Activated gamma-delta T cell treated with Interleukin-2 at 50 U/mL for 16 hours (primary cell): ENCODE measurements at places on chromosomes 11 and 22.

DNA sequence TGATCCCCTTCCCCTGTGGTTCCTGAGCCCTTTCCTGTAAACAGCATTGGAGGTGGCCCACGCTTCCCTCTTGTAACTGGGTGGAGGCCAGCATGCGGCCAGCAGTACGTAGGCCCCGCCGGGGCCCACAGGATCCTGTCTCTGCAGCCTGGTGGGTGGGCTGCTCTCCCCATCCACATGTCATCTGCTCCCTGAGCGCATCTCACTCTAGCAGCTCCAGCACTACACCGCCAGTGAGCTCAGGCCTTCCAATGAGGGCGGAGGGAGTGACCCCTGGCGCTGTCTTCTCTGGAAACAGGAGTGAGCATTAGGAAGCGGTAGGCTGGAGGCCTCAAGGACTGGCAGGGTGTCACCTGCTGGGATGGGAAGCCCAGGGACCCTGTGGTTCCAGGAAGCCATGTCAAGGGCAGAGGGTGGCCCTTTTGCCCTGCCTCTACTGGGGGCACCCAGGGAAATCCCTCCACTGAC lies 363.9 kb downstream of the TBC1D22A start:
- DNase-seq: no peak

- DNase-seq: no peak
Measured at GRCh38 chr11:76686261-76687079, 15.9 kb upstream of the LRRC32 start.

- DNase-seq: no peak
Measured at GRCh38 chr11:132057266-132057665, 686.9 kb downstream of the NTM start.

GRCh38 chr11:70331901-70332300 lies 61.4 kb downstream of the PPFIA1 start:
- no peak for DNase-seq

GRCh38 chr11:131137046-131137445 lies 220.8 kb upstream of the SNX19 start:
- DNase-seq: no peak

- DNase-seq: no peak
Measured at GRCh38 chr11:111513240-111513605, 1.0 kb upstream of the BTG4 start.

- DNase-seq: no peak
Measured at GRCh38 chr22:24445481-24446259, 18.3 kb downstream of the ADORA2A start.

- no peak for DNase-seq
Measured at GRCh38 chr22:37167981-37168647, 18.4 kb upstream of the IL2RB start.

- no peak for DNase-seq
Measured at GRCh38 chr22:50434849-50435248, 40.0 kb downstream of the SBF1 start.

GRCh38 chr22:25880524-25880923 lies 138.5 kb downstream of the MYO18B start:
- no peak for DNase-seq

DNA sequence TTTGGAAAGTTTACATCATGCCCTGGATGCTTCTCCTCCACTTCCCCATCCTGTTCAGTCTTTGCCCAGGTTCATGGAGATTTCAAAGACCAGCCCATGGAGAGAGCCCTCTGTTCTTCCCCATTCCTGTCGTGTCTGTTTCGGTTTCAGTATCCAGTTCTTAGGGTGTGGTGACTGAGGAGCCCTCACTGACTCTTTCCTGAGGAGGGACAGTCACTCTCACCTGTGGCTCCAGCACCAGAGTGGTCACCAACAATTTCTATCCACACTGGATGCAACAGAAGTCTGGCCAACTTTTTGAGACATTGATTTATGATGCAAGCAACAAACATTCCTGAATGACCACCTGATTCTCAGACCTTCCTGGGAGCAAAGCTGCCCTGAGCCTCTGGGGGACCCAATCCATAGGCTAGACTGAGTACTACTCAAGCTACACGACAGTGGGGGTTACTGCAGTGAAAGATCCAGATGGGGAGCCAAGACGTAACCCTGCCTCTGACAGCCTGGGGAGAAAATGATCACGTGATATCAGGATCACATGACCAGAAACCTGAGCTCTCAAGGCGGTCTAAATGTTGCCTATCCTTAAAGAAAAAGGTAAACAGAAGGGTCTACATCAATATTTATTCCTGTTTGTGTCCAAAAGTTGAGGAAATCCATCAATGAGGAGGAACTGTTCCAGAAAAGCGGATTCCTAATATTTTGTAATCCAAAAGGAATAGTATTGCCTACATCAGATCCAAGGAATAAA lies 76.2 kb upstream of the VPREB1 start:
- no peak for DNase-seq

DNA sequence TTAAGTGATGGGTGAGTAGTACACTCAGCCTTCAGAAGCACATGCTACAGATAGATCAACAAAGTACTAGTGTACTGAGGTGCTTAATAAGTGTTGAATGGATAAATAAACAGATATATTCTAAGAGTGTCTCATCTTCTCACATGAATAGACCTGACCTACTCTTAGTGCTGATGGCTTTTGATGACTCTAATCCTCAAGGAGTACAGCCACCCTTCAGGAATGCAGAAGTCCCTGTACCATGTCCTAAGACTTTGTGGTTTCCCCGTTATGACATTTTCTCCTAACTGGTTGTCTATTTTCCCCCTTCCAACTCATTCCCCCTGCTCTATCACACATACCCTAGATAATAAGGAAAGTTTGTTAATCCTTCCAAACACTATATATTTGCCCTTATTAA lies 61.6 kb downstream of the C11orf65 start:
- DNase-seq: no peak

DNA sequence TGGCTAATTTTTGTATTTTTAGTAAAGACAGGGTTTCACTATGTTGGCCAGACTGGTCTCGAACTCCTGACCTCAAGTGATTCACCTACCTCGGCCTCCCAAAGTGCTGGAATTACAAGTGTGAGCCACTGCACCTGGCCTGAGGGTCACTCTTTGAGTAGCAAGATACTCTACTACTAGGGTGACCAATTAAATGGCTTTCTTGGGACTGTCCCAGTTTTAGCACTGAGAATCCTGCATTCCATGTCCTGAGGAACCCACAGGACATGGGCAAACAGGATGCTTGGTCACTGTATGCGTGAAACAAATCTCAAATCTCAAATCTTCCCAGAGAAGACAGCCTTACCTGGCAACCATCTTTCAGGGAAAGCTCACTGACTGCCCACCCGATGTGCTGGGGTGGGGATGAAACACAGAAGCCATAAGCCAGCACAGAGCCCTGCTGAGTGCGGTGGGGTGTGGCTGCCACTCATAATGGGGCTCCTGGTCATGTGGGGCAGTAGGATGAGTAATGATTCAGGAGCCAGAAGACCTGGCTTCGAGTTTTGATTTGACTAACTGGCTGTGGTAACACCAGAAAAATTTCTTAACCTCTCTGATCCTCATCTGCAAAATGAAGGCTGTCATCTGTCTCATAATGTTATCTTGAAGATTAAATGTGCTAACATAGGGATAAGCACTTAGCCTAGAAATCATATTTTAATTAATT lies 11.5 kb downstream of the CLMP start:
- no peak for DNase-seq

DNA sequence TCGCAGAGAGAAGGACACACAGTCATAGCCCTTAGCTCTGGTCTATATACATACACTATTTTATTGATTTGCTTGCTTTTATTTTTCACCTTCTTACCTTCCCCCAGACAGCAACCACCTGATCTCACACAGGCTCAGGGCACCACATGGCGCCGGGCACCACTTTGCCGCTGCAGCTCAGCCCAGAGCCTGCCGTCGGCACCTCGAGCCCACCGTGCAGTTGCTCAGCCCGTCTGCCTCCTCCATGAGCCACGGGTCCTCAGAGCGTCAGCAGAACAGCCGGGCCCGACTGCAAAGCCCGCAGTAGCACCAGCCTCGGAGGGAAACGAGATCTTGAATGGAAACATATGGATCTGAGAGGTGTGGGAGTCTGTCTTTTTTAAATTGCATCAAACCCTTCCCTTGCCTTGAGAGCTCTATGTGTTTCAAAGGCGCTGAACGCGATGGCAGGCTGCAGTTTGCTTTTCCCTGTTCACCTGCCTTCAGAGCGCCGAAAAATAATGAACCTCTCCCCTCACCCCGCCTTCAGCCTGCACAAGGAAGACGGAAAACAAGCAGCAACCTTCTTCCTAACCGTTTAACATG lies 505.4 kb downstream of the MN1 start:
- no peak for DNase-seq

DNA sequence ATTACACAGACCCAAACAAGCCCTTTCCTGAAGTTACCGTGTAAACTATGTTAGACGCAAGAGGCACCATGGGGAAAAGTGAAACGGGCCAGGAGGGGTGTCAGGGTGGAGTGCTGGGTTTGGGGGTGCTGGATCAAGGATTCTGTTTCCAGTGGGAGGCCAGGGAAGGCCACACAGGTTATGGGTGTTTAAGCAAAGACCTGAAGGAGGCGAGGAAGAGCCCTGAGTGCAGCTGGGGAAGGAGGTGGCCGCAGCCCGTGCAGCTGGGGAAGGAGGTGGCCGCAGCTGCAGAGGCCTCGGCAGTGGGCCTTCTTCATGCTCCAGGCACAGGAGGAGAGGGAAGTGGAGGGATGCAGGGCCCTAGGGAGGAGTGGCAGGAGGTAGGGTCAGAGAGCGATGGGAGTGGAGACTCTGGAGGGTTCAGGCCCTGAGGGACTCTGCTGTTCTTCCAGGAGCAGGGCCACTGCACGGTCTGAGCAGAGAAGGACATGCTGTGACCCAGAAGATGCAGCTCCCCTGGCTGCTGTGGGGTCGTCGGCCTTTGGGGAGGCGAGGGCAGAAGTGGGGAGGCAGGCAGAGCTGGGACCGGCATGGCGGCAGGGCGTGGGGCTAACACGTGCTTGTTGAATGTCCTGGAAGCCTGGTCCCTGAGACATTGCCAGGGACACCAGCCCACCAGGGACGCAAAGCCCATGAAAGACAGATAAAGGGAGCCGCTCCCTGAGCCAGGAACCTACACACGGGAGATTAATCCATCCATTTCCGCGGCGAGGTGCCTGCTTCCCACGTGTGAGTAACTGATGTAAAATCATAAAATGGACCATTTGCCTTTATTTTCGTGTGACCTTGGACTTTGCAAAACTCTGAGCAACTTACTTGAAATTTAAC lies 1049.1 kb downstream of the BRD1 start:
- DNase-seq: no peak

DNA sequence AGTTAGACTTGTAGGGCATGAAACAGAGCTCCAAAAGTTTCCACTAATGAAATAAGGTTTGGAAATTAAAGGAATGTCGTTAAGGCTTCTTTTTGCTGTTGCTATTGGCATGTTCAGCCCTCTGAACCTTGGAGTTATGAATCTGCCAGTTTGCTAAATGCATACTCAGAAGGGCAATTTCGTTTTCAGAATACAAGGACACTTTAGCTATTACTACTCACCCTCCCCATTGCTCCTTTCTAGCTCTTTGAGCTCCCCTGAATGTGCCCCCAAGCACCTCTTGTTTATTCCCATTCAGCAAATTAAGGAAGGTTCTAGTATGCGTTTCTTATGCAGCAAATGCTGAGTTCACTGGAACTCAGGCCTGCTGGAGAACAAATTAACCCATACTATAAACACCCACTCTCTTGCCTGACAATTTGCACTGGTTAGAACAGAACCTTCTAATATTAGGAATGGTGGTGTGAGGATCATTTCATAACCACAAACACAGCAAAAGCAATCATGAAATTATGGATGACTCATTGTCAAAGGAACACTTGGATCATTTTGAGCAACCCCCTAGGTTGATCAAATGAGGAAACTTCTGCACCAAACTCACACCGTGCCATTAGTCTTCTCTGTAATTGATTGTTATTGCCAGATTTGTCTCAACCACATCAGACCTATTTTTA lies 26.2 kb upstream of the LIN7C start:
- no peak for DNase-seq

- peak; percentile 60 for DNase-seq
Measured at GRCh38 chr22:36331912-36332622, 55.7 kb downstream of the MYH9 start.

DNA sequence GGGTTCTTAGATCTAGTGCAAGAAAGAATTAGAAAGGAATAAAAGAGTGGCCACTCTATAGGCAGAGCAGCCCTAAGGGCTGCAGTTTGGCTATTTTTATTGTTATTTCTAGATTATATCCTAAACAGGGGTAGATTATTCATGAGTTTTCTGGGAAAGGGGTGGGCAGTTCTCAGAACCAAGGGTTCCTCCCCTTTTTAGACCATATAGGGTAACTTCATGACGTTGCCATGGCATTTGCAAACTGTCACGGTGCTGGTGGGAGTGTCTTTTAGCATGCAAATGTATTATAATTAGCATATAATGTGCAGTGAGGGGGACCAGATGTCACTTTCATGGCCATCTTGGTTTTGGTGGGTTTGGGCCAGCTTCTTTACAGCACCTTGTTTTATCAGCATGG lies 44.6 kb downstream of the METTL15 start:
- DNase-seq: no peak

DNA sequence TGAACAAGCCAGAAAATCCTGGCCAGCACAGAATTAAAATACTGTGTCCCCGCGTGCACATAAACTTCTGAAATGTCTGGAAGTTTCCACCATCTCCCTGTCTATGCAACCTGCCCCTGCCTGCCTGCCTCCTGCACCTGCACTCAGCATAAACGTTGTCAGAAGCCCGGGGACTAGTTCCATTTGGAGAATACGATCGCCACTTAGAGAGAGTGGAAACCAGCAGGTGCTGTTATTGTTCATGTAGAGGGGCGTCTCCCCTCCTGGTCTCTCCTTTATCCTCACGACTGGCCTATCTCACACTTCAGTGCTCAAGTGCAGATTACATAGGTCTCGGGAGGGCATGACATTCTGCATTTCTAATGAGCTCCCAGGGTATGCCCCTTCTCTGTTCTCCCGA lies 35.6 kb downstream of the MPPED1 start:
- no peak for DNase-seq

DNA sequence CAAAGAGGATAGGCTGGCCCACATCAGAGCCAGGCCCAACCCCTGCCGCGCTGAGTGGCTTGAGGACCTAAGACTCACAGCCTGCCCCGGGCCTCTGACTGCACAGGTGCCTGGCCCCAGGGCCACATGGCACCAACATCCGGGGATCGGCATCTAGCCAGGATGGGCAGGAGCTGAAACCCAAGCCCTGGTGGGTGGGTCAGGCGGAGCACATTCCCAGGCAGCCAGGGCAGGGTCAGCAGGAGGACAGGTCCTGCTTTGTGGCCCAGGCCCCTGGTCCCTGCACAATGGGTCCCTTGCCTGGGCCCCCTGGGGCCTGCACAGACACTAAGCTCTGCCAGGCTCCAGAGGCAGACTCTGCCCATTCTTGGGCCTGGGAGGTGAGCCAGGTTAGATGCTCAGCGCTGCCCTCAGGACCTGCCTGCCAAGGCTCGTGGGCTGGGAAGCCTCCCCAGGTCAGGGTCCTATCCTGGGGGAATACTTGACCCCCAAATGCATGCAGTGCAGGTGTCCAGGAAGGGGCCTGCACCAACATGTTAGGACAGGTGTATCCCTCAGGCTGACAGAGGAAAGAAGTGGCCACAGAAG lies 33.5 kb downstream of the ARVCF start:
- DNase-seq: no peak

DNA sequence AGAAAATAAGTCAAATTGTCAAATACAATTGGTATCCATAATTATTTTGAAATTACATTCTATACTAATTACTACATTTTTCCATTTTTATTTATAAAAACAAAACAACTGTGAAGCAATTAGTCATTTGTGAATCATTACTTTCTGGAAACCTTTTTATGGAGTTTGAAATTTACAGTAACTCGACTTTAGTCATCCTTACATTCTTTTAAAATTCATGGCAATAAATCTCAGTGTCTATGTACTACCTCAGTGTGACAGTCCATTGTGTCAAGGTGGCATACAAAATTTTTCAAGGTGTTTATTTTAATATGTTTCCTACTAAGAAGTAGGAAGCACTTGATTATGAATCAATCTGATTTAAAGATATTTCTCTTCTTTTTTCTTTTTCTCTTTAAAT lies 1949.4 kb upstream of the RAG2 start:
- no peak for DNase-seq
